ENCODE measurements at places on chromosomes 13 and 19. TPM values are rescaled to one million over a fixed set of nuclear protein-coding genes. Genes with fewer than 3 reads are reported as not detected.

Gene ZNF99
- 0.06 TPM for total RNA-seq

Gene FBXL3
- total RNA-seq, result 90.6 TPM

DNA sequence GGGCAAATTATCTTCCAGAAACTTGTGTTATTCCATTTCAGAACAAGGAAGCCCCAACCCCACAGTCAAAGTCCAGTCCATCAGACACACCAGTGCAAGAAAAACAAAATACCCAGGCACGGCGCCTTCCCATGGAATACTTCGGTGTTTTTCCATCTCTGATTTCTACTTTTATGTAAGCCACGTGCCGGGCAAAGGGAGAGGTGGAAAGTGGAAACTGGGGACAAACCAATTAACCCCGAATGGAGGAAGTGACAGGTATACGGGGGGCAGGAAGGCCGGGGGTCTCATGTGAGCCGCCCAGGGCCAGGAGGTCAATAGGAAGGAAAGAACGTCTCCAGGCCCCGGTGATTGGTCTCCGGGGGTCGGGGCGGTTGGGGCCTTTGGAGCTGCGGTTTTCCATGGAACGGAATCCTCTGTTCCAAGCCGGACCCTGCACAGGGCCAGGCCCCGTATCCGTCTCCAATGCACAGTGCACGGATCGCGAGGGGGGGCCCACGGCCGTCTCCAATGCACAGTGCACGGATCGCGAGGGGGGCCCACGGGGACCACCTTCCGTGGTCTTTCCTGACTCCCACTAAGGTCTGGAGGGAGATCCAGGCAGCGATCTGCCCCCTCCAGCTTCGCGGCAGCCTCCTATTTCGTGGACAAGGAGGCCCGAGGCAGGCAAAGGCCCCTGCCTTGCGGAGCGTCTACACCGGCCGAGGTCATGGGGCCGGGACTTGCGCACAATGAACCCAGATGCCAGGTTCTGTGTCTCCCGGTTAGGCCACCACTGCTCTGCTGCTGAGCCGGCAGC lies 79.7 kb downstream of the GADD45B start:
- H3K36me3 ChIP-seq, result no peaks in the 10 kb centered on the region
- no peak overlapping the region for H3K4me3 ChIP-seq
- H3K27me3 ChIP-seq, result no peaks in the 10 kb centered on the region
- no peaks in the 10 kb centered on the region for H3K4me1 ChIP-seq
- no peak for DNase-seq

GRCh38 chr19:18697680-18698079 lies 14.2 kb downstream of the CRTC1 start:
- no peaks in the 10 kb centered on the region for H3K36me3 ChIP-seq
- H3K4me1 ChIP-seq, result no peaks in the 10 kb centered on the region
- no peaks in the 10 kb centered on the region for H3K27me3 ChIP-seq
- H3K4me3 ChIP-seq, result no peak overlapping the region

DNA sequence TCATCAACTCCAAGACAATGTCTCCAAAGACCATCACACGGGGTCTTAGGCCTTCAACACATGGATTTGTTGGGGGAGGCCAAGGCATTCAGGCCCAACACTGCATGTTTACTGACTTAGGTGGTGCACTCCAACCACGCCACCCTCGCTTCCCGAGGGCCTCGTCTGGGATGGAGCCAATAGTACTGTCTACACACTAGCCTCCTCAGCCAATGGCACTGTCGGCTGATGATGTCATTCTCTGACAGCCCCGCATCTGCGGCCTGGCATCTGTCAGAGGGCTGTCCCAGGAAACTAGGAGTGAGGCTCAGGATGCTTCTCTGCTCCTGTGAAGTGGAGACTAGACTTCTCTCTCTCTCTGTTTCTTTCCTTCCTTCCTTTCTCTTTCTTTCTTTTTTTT lies 96.6 kb downstream of the TEX26 start:
- H3K36me3 ChIP-seq, result no peaks in the 10 kb centered on the region
- no peaks in the 10 kb centered on the region for H3K4me1 ChIP-seq
- H3K27ac ChIP-seq, result no peak overlapping the region
- DNase-seq, result no peak
- no peak overlapping the region for H3K4me3 ChIP-seq

Data from lung (tissue), 17 donors.